WTC11 (cell line): ENCODE measurements at places on chromosomes 3 and 15.

DNA sequence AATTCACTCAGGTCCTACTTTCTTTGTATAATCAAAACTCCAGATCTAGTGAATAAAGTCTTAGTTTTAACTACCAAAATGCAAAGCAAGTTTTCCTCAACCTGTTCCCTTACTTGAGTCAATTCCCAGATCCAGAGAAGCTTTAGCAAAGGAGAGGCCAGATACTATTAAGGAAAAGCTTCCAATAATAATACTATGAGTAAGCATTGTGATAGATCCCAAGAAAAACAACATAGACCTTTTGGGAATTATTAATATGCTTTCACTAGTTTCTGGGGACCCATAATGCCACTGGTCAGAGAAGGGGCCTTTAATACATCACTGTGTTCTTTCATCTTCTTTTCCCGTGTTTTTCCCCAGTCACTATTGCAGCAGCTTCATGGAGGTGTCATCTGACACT is 339.9 kb upstream of the CDIN1 start:
- DNase-seq: no peak
- no peaks in the 10 kb centered on the region for H3K4me1 ChIP-seq
- 0 out of 2 replicates have a peak, but pooled peaks cover 9% of the 10 kb centered on the region for H3K36me3 ChIP-seq
- H3K27ac ChIP-seq: no peak overlapping the region

DNA sequence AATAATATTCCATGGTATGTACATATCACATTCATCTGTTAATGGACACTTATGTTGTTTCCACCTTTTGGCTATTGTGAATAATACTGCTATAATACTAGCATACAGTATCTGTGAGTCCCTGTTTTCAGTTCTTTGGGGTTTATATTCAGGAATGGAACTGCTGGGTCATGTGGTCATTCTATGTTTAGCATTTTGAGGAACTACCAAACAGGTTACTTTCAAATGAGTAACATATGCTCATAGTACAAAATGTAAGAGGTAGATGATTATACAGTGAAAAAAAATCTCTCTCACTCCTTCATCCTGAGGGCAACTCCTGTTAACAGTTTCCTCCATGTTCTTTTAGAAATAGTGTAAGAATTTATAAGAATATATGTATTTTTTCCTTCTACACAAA is 162.2 kb downstream of the PLD1 start:
- no peaks in the 10 kb centered on the region for H3K36me3 ChIP-seq
- H3K27me3 ChIP-seq: no peaks in the 10 kb centered on the region
- H3K4me1 ChIP-seq: no peaks in the 10 kb centered on the region
- no peak overlapping the region for H3K4me3 ChIP-seq
- DNase-seq: no peak

DNA sequence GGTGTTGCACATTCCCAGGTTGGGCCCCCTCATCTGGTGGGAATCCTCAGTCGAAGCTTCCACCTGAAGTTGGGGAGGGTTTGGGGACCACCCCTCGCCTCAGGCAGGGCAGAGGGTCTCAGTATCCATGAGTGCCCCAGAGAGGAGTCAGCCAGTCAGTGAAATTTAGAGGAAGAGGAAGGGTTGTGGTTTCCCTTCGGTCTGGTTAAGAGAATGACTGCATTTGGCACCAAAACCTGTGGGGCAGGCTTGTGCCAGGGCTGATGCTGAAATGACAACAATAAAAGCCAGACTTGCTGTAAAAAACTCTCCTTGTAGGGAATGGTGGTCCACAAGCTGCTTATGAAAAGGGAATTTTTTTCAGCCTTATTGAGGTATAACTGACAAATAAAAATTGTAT is 22.6 kb downstream of the LMCD1 start:
- no peak overlapping the region for H3K27ac ChIP-seq
- H3K36me3 ChIP-seq: no peaks in the 10 kb centered on the region; the same call in 1 of the 2 replicates
- DNase-seq: no peak
- H3K27me3 ChIP-seq: no peaks in the 10 kb centered on the region
- no peak overlapping the region for H3K4me3 ChIP-seq

DNA sequence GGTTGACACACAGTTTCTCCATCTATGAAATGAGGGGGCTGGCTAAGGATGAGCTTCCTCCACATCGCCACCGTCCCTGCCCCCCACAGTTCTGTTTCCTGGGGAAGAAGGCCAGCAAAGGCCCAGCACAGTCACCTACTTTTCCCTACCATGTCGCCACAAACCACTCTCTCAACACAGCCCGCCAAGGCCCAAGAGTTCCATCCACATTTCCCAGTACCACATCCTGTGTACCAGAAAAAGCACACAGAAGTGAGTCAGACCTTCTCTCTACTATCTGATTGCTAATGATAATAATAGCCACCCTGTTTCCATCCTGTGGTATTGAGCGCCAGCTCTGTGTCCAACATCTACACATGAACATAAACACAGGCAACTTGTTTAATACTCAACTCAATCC is 30.3 kb upstream of the C15orf39 start:
- H3K4me1 ChIP-seq: peaks cover 6% of the 10 kb centered on the region
- H3K4me3 ChIP-seq: no peak overlapping the region
- no peak for DNase-seq
- H3K27ac ChIP-seq: no peak overlapping the region

DNA sequence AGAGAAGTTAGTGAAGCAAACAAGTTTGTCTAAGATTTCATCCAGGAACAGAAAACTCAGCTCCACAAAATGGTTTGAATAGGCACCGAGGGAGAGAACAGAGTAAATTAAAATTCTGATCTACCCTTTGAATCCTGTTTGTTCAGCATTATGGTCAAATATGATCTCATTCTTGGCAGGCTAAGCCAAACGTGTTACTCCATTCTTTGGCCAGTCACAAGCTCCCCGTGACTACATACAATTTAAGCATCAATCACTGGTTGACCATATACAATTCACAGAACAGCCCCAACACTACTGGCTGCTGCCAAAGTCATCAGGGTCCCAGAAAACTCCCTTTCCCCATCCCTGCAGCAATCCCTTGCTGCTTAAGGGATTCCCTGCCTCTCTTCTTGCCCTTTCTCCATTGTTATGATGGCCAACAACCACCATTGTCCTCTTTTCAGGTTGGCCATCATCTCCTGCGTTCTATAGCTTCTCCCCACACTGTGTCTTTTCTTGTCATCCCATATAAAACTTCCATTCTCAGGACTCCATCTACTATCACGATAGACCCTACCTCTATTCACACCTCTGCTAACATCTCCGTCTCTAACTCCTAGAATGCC is 46.3 kb downstream of the GOLIM4 start:
- no peaks in the 10 kb centered on the region for H3K27me3 ChIP-seq
- no peak overlapping the region for H3K27ac ChIP-seq
- no peak for DNase-seq

DNA sequence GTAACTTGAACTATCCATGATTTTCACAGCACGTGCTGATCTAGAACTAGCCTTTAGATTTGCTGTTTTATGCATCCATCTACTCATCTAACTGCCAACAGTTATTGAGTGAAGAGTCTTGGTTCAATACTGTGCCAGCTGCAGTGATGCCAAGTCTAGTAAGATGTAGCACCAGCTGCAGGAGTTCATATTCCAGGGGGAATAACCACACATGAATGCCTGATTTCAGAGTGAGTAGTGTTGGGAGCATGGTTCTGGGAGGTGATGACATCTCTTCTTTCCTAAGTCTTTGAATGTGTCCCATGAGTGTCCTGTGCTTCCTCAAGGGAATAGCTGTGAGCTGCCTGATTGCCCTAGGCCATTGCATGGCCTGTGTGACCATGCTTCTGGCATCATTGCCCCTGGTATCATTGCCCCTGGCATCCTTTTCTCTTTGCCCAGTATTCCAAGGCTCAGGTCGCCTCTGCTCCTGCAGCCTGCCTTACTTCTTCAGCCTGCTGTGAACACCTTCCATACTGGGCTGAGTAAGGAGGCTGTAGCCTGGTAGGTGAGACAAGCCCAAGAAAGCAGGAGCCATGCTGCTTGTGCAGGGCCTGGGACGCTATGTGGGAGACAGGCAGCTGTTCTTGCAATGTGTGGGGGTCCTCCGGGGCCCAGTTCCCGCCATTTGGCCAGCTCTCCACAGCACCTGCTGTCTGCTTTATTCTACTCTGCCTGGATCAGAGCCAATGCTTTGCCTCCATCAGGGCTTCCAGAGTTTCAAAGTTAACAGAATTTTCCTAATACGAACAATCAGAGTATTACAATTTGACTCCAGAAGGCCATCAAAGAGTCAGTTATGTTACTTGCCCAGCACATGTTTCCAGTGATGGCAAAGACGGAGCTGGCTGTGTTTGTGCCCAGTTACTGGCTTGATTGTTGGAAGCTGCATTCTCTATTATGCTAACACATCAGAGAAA is 73.2 kb downstream of the CLSTN2 start:
- H3K4me1 ChIP-seq: no peaks in the 10 kb centered on the region
- no peak overlapping the region for H3K27ac ChIP-seq
- H3K4me3 ChIP-seq: no peak overlapping the region

DNA sequence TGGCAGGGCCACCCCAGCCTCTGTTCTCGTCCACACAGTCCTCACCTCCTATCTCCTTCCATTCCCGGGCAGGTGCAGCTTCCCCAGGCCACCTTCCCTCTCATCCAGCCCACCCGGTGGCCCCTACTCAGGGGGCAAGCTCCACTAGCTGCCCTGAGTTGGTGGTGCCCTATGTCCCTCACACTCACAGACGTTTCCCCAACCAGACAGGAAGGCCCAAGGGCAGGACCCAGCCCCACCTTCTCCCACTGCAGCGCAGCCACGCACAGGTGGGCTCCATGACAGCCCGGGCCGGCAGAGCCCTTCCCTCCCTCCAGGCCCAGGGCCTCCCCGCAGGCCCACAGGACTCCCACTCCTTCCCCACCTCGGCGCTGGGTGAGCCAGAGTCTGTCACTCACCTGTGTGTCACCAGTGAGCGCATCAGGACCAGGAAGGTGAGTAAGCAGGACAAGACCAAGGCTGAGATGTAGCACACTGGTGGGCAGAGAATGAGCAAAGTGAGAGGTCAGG is 11.1 kb downstream of the ISLR start:
- no peak overlapping the region for H3K4me3 ChIP-seq
- peaks cover 8% of the 10 kb centered on the region; the same call in 1 of the 2 replicates for H3K36me3 ChIP-seq
- peak overlapping the region; percentile 43; the same call in 1 of the 2 replicates for H3K27ac ChIP-seq
- no peaks in the 10 kb centered on the region for H3K4me1 ChIP-seq

DNA sequence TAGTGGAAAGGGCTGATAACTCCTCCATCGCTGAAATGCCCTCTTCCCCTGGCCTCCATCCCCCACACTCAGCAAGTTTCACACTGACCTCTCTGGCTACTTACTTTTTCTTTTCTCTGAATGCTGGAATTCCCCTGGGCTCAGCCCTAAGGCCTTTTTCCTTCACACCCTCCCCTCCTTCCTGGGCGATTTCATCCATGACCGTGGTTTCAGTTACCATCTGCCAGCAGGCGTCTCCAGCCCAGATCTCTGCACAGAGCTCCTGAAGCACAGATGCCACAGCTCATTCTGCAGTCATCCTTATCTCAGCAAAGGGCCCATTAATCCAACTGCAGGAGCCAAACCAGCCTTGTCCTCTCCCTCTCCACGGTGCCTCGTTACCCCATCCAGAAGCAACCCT is 114.0 kb downstream of the RFTN1 start:
- H3K4me3 ChIP-seq: no peak overlapping the region
- no peaks in the 10 kb centered on the region for H3K36me3 ChIP-seq
- DNase-seq: no peak
- H3K27me3 ChIP-seq: no peaks in the 10 kb centered on the region; the same call in 1 of the 2 replicates

DNA sequence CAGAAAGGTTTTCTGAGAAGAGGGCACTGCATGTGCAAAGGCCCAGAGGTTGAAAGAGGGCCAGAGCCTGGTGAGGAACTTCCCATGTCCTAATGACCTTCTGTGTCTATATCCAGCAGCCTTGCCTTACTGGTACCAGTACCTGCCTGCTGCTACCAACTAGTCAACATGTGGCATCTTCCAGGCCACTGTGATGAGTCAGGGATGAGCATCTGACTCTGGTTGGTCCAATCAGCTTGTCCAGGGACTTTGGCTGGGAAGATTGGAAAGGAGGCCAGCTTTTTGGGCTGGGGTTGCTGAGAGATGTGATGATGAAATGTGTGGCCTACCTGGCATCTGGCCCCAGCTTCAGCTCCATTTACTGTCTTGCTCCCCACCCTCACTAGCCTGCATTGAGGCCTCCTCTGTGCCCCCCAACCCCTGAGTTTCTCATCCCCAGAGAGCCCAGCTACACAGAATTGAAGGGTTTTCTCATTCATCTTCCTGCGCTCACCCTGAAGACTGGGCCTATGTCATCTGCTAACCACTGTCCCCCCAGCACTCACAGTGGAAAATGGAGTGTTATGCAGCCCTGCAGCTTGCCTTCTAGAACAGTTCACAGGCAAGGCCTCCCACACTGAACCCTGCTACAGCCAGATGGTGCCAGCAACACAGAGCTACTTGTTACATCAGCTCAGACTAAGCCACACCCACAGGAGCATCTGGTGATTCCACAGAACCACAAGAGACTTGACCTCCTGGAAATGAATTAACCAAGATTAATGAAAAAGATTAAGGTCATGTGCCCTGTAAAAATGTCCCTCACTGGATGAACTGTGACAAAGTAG is 1.3 kb upstream of the TWF2 start:
- no peak for DNase-seq
- H3K27me3 ChIP-seq: peaks cover 28% of the 10 kb centered on the region
- peak overlapping the region; percentile 18; the same call in 1 of the 2 replicates for H3K27ac ChIP-seq
- no peaks in the 10 kb centered on the region for H3K36me3 ChIP-seq

DNA sequence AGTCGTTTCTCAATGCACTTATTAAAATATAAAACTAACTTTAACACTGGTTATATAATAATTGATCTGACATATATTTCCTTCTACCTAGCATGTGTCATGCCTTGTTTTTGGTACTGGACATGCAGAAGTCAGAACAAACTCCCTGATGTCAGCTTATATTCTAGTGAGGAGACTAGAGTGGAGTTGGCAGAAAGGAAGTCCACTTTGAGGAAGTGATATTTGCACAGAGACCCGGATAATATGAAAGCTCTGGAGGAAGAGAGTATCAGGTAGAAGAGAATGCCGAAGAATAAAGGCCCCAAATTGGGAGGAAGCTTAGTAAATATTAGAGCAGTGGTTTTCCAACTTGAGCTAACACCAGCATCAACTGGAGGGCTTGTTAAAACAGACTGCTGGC is 24.6 kb upstream of the ZNF280D start:
- peaks cover 2% of the 10 kb centered on the region for H3K4me1 ChIP-seq
- H3K27ac ChIP-seq: no peak overlapping the region
- H3K4me3 ChIP-seq: no peak overlapping the region
- H3K27me3 ChIP-seq: no peaks in the 10 kb centered on the region; the same call in 1 of the 2 replicates

GRCh38 chr15:70597056-70597603 is 166.2 kb downstream of the UACA start:
- H3K4me1 ChIP-seq: no peaks in the 10 kb centered on the region
- no peak overlapping the region for H3K27ac ChIP-seq
- peaks cover 30% of the 10 kb centered on the region for H3K36me3 ChIP-seq
- H3K4me3 ChIP-seq: no peak overlapping the region
- no peaks in the 10 kb centered on the region; the same call in none of the 2 replicates for H3K27me3 ChIP-seq
- DNase-seq: no peak

DNA sequence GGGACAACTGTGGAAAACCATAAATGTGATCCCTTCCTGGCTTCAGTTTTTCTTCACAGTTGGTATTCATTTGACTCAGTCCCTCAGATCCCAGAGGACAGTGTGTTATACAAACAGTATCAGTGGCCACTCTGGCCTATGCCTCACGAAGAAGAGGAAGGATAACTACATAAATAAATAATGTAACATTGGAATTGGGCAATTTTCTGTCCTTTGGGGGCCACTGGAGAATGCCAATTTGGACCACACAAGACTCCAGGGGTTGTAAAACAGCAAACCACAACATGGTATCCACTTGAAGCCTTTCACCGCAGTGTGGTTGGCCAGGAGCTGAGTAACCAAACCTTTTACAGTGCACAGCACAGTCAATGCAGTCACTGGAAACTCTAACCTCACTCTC is 1077.0 kb downstream of the ROBO2 start:
- no peak overlapping the region for H3K4me3 ChIP-seq
- no peaks in the 10 kb centered on the region for H3K27me3 ChIP-seq
- H3K4me1 ChIP-seq: peaks cover 28% of the 10 kb centered on the region
- H3K36me3 ChIP-seq: no peaks in the 10 kb centered on the region
- no peak for DNase-seq
- no peak overlapping the region for H3K27ac ChIP-seq
